ENCODE measurements at places on chromosomes 3 and 15.

GRCh38 chr3:47799733-47800132, 3.2 kb upstream of the DHX30 start:
- no peak for DNase-seq

GRCh38 chr3:178465260-178466180, 70.7 kb upstream of the KCNMB2 start:
- DNase-seq, result no peak

DNA sequence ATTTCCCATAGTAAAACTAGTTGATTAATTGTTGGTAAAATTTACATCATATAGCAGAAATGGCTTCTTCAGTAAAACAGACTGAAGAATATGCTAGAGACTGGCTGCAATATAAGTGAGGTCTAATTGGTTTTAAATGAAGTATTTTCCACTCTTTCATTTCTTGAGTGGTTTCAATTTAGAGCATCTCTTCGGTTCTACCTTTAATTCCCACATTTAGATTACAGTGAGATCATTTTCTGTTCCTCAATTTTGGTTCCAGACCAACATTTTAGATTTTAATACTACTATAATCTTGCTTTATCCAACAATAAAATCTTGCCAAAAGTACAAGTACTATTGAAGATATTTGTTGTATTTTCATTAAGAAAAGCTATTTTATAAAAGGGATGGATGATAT, 1.0 kb upstream of the LRCH3 start:
- no peak for DNase-seq

DNA sequence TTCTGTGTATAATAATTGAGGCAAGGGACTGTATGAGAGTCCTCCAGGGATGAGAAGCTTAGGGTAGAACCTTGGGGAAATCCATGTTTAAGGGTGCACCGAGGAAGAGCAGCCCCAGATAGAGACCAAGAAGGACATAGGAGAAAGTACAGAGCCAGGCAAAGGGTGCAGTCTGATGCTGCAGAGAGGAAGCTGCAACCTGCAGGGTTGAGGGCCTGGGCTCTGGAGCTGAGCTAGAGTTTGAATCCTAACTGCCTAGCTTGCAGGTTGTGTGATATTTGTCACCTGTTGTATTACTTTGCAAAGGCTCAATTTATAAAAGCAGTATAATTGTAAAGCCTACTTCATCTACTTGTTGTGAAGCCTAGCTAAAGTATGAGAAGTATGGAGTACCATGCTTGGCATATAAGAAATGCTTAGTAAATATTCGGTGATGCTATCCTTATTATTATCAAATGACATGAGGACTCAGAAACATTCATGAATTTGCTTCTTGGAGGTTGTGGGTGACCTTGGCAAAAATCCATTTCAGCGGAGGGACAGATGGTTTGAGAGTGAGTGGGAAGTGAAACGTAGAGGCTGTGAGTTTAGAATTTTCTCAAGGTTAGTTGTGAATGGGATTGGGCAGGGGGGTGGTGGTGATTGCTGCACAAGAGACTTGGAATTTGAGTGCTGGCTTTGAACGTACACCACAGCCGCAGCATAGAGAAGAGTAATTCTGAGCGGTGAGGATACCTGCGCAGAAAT, 43.8 kb downstream of the PLCL2 start:
- DNase-seq, result no peak

GRCh38 chr3:20320489-20320888, 134.5 kb upstream of the SGO1 start:
- no peak for DNase-seq

DNA sequence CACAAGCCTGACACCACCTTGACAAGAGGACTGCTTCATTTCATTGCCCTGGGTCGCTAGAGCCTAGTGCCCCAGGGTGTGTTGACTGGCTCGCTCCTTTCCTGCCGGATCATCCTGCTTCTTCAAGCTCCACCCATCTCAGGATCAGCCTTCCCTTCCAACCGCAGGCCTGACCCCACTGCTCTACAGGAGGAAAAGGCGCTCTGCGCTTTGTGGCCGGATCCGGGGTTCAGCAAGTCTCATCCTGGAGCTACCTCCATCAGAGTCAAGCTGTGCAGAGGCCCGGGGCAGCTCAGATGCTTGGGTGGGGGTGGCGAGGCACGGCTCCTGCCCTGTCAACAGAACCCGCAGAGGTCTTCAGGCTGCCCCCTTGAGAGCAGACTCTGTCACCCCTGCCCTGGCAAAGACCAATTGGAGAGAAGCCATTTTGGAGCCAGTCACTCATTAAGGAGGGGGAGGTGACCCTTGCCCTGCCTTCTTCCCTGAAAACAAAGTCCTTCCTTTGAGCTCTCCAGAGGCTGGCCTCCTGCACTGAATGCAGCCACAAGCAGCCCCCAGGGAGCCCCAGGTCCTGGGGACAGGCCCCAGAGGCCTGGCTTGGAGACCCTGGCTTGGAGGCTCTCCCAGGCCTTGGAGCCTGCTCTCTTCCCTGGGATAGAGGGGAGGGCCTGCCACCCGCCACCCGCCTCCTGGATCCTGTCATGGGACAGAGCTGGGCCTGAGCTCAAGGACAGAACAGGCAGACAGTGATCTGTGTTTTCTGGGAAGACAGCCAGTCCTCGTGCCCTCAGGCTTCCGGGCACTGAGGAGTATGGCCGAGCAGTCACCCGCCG, 80.3 kb downstream of the CPN2 start:
- DNase-seq, result no peak
